ENCODE measurements at places on chromosomes 11 and 22. TPM values are rescaled to one million over a fixed set of nuclear protein-coding genes. Genes with fewer than 3 reads are reported as not detected.
A peak's percentile ranks its signal among the peaks of the same experiment; 100 is the strongest.

Gene UFD1
- 56.0 TPM for total RNA-seq

Gene THY1
- 1.1 TPM for total RNA-seq

Gene OTOG
- not detected for total RNA-seq

Gene GLB1L2
- 4.0 TPM for total RNA-seq

Gene SLC6A5
- not detected for total RNA-seq

Gene FREY1
- 1.8 TPM for total RNA-seq

Gene MYO18B
- total RNA-seq, result 4.3 TPM

Gene PANX3
- total RNA-seq, result not detected

- ATAC-seq, result no peak
Observed at GRCh38 chr22:47460176-47460575, 697.7 kb downstream of the TBC1D22A start.

DNA sequence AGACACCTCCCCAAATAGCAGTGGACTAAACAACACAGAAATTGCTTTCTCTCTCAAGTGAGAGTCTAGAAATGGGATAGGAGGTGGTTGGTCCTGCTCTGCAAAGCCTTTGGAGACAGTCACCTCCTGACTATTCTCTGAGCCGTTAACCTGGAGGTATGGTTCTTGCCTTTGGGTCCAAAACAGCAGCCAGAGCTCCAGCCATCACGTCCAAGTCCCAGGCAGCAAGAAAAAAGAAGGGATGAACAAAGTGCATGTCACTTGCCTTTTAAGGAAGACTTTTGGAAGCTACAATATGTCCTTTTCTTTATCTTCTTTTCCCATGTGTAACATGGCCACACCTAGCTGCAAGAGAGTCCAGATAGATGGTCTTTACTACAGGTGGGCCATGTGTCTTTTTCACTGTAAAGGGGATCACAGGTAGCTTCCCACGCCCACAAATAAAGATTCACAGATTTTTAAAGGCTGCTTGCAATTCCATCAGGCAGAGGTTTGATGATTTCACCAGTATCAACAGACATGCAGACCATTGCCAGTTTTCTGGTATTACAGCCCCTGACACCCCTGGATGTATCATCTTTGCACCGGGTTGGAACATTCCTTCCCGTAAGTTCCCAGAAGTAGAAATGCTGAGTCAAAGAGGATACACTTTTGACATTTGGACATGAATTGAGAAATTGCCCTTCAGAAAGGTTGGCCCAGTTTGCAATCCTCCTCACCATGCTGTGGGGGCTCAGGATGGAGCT is 66.0 kb downstream of the MYEOV start:
- ATAC-seq, result no peak

DNA sequence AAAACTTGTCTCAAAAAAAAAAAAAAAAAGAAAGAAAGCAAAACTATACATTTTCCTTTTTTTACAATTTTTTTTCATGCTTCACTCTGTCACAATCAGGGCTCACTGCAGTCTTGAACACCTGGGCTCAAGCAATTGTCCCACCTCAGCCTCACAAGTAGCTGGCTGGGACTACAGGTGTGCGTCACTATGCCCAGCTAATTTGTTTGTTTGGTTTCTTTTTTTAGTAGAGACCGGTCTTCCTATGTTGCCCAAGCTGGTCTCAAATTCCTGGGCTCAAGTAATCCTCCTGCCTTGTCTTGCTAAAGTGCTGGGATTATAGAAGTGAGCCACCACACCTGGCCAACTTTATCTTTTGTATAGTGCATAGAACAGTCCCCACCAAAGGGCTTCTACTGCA is 15.0 kb upstream of the CXCR5 start:
- ATAC-seq, result no peak

- no peak for ATAC-seq
Observed at GRCh38 chr11:119671051-119671450, 57.9 kb downstream of the NECTIN1 start.

GRCh38 chr22:31344256-31344577 is 1.9 kb downstream of the PATZ1 start:
- no peak for ATAC-seq

DNA sequence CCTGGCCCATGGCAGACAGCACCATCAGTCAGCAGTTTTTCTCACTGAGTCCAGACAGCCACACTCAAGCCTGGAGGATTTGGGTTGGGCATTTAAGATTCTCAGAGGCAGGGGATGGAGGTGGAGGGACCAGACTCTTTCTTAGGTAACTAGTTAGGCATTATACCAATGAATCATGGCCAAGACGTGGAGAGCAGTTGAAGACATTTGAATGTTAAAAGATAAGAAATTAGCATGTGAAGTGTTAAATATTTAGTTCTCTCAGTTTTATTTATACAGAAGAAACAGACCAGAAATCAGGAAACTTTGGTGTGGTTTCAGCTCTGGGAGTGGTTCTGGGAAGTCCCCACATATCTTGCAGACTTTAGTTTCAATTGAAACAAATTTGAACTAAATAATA is 9.9 kb downstream of the GTF2H1 start:
- peak; percentile 58 for ATAC-seq

DNA sequence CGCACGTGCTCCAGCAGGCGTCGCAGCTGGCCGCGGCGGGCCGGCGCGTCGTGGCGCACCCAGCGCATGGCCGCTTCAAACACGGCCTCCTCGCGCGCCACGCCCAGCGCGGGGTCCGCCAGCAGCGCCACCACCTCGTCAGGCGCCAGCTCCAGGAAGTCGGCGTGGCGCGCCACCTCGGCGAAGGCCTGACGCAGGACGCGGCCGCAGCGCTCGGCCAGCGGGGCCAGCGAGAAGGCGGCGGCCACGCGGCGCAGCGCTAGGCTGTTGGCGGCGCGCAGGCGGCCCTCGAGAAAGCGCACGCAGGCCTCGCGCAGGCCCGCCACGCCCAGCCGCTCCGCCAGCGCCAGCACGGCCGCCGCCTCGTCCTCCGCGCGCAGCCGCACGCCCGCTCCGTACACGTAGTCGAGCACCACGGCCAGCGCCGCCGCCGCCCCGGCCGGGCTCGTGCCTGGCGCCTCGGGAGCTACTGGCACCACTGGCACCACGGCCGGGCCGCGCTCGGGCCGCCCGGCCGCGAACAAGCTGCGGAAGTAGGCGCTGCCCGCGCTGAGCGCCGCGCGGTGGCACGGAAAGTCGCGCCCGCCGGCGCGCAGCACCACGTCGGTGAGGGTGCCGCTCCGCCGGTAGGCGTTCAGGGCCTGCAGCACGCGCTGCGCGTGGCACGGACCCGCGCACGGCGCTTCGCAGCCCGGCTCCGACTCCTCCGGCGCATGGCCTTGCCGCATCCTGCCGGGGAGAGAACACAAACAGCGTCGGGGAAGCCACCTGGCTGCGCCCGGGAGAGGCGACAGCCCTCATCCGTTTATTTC is 2.9 kb downstream of the KLHL35 start:
- ATAC-seq, result peak; percentile 67

DNA sequence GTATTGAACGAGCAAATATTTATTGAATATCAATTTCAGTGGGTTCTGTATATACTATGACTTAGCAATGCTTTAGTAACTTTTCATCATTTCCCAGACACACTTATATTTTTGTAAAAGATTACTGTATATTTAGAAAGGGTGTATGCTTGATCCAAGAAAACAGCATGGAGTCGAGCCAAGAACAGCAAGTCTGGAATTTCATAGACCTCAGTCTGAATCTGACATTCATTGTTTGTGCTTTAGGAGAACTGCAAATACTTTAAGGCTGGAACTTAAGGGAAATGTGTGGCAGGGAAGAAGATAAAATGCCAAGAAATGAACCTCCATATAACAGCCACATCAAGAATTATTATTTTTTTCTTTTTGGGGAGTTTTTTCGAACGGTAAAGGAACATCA is 1156.8 kb downstream of the LRRC4C start:
- ATAC-seq, result no peak

DNA sequence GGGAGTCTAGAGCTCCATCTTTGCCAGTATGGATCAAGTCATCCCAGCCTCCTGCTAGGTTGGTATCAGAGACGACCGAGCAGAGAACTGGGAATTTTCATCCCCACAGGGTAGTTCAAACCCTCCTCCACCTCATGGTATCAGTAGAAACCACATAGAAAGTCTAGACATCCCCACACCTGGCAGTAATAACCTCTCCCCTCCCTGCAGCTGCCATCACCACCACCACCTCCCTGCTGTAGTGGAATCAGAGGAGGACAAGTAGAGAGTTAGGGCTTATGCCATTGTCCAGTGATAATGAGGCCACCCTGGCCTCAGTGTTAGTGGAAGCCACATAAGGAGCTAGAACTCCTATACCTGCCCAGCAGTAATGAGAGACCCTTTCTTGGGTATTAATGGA is 34.3 kb downstream of the BTG4 start:
- ATAC-seq, result no peak

DNA sequence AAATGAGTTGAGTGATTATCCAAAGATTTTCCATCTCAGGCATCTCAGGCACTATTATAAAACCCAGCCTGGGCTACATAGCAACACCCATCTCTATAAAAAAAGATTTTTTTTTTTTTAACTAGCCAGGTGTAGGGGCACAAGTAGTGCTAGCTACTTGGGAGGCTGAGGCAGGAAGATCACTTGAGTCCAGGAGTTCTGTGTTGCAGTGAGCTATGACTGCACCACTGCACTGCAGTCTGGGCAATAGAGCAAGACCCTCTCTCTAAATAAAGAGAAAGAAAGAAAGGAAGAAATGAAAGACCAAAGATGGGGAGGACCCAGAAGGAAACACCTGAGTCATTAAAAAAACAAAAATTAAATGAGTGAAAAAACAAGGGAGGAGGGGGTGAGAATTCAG is 14.1 kb downstream of the RSF1 start:
- no peak for ATAC-seq

DNA sequence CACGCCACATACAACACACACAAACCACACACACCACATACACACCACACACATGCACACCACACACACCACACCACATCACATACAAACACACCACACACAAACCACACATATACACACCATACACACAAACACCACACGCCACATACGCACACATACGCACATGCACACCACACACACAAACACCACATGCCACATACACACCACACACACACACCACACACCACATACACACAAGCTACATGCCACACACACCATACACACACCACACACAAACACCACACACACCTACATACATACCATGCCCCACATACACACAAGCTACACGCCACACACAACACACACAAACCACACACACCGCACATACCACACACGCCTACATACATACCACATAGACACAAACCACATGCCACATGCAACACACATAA is 15.7 kb upstream of the TH start:
- ATAC-seq, result no peak

- ATAC-seq, result no peak
Observed at GRCh38 chr11:79371152-79371551, 69.7 kb downstream of the TENM4 start.

DNA sequence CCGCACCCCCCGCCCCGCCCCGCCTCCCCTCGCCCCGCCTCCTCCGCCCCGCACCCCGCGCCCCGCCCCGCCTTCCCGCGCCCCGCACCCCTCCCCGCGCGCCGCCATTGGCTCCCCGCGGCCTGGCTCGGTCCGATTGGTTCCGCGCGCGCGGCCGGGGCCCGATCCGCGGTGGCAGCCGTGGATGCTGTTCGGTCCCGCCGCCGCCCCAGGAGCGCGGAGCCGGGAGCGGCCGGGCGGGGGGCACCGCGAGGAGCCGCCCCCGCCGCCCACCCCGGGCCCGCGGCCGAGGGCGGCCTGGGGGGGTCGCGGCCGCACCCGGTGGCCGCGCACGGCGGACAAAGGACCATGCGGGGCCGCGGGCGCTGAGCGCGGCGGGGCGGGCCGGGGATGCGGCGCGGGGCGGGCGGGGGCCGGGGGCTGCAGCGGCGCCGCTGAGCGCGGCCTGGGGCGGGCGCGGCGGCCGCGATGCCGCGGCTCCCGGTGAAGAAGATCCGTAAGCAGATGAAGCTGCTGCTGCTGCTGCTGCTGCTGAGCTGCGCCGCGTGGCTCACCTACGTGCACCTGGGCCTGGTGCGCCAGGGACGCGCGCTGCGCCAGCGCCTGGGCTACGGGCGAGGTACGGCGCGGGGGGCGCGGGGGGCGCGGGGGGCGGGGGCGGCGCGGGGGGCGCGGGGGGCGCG is at the start of gene B4GALNT4:
Gene B4GALNT4 (plus strand): TSS at position 164 of the 683 bp plus-strand sequence. CDS start 305 bp downstream, at position 469.
- peak; percentile 53 for ATAC-seq

- ATAC-seq, result peak; percentile 88
Observed at GRCh38 chr22:37095113-37095512, 14.4 kb downstream of the TMPRSS6 start.

DNA sequence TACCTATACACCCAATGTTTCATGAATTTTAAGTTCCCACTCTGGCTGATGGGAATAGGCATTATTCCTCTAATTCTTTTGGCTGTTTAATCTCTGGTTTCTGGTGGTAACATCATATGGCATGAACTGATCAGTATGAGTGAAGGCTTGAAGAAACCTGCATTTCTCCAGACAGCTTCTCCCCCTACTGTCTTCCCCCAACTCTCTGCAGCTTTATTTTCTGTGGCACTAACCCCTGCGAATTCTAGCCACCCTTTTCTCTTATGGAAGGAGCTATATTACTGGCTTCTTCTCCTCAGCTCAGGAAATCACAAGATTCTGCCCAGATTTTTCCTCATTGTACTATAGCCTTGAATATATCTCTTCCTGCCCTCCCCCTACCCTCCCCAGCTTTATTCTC is 57.1 kb downstream of the CASP12 start:
- ATAC-seq, result no peak

GRCh38 chr11:83007909-83008580 is 63.7 kb downstream of the RAB30 start:
- no peak for ATAC-seq

- no peak for ATAC-seq
Observed at GRCh38 chr11:17526931-17527627, 17.1 kb downstream of the USH1C start.

DNA sequence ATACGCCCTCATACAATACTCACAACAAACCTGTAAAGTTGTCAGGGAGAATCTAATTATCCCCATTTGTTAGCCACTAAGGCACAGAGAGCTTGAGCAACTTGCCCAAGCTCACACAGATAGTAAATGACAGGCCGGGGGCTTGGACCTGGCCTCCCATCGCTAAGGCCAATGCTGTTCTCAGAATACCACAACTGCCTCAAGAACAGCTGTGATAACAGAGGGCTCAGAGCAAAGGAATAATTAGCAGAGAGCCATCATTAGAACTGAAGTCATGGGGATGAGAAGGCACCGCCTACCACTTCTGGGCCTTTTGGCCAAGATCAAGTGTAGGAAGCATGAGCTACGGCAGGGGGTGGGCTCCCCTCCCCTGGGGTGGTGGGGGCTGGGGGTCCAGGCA is 98.6 kb downstream of the FEZ1 start:
- no peak for ATAC-seq

GRCh38 chr11:26204101-26204500 is 127.8 kb upstream of the ANO3 start:
- ATAC-seq, result no peak

GRCh38 chr22:45155050-45155840 is 8.5 kb upstream of the NUP50 start:
- ATAC-seq, result no peak
